ENCODE measurements at places on chromosomes 13 and 19.

- DNase-seq = no peak
These were observed 16.0 kb upstream of the CCL25 start for GRCh38 chr19:8036434-8037099.

DNA sequence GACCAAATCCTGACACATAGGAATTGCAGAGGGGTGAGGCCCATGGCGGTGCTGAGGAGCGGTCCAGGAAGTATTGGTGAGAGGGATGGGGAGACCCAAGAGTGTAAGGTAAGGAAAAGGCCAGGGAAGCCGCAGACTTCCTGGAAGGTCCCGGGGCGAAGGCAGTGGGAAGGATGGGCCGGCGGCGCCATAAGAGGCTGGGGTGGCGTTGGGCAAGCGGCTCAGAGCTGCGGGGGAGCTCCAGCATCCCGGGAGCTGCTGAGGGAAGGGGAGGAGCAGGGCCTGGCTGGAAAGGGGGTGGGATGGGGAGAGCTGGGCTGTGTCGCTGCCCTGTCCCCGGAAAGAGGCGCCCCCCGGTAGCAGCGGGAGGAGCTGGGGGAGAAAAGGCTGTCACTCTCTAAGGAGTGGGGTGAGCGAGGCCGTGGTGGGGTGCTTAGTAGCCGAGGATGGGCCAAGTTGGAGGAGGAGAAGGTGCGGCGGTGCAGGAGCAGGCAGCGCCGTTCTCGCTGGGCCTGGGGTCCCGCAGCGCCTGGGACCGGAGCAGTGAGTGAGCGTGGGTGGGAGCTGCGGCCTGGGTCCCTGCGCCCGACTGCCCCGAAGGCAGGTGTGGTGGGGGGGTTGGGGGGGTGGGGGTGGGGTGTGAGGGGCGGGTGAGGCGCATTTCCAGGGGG is 30.7 kb downstream of the C1QTNF9 start:
- DNase-seq = no peak

- DNase-seq = no peak
These were observed 63.9 kb upstream of the RNF113B start for GRCh38 chr13:98240974-98241373.

DNA sequence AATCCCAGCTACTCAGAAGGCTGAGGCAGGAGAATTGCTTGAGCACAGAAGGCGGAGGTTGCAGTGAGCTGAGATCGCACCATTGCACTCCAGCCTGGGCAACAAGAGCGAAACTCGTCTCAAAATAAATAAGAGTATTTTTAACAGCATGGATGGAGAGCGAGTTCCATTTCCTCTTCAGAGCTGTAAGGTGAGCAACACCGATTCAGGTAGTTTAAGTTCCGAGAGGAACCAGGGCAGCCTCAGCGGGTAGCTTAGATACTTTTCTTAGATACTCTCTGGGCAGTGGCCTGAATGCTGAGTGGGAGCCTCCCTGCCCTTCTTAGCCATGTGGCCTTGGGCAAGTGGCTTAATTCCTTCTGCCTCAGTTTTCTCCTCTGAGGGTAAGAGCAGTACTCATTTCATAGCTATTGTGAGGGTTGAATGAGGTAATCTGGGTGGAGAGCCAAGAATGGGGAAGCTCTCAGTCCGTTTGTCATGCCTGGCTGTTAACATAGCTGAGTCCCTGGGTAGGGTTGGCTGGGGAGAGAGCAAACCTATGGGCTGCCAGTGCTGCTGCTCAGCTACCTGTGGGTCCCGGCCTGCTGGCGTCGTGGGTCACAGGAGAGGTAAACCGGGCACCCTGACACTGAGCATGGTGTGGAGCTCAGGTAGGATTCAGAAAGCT is 4.1 kb downstream of the ATP11A start:
- no peak for DNase-seq

DNA sequence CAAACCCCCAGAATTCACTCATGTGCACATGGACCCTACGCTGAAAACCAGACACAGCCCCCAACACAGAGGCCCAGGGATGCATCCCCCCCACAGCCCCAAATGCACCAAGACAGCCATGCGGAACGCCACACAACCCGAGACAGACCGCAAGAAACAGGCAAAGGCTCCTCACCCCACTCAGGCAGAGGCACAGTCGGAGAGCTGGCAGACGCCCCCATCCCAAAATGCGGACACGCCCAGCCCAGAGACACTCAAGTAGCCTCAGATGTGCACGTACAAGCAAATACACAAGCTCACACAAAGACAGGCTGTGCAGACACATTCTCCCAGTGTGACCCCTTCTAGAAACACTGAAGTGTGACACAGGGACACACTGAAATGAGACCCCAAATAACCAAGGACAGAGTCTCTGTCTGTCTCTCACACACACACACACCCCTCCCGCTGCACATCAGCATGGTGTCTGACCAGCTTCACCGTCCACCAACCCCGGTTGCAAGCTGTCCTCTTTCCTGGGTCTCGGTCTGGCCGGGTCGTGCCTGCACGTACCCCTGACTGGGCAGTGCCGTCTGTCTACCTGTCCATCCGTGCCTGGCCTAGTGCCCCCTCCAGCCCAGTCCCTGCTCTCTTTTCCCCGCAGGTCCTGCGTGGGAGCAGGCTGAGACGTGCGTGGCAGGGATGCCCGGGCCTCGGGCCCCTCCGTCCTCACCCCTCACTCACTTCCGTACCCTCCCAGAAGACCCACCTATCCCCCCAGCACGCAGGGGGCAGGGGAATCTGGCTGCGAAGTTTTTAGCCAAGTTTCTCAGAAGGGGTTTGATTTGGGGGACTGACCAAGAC is 16.1 kb downstream of the ERFL start:
- DNase-seq = no peak

- no peak for DNase-seq
These were observed 258.7 kb upstream of the EDNRB start for GRCh38 chr13:78177306-78177705.

GRCh38 chr19:18562086-18562485 is 4.4 kb downstream of the KXD1 start:
- no peak for DNase-seq
